ENCODE measurements at places on chromosomes 1 and 21.

DNA sequence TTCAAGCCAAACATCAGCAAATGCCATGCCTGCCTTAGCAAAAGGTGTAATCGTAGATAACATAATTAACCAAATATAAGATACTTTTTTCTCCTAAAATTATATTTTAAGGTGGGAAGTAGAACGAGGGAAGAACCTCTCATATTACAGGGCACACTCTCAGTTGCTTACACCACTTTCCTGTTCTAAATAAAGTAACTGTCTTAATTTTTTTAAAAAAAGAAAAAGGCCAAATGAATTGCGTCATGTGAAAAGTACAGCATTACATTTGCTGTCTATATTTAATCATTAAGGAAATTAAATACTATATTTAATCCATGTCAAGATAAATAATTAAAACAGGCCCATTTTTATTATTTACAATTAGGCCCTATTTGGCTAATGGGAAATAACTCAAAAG is 23.7 kb downstream of the JAK1 start:
- DNase-seq = no peak

DNA sequence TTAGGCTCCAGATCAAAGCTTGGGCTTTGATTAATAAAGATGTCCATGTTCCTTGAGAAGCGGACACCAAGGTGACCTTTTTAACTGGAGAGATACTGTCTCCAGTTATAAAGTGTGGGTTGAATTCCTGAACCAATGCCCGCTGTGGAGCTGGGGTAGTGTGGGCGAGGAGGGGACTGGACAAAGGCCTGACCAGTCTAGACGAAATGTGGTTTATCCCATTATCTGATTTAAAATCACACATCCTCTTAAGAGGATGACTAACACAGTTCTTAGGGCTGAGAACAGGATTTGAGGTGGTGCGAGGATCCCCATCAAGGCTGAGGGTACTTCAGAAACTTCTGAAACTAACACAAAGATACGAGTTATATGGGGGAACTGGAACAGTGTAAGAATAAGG is 84.5 kb upstream of the GCLM start:
- DNase-seq = no peak

- DNase-seq = no peak
These were observed 8.6 kb downstream of the S100A6 start for GRCh38 chr1:153527023-153527682.

- DNase-seq = no peak
These were observed 195.2 kb downstream of the PBX1 start for GRCh38 chr1:164754088-164754600.

DNA sequence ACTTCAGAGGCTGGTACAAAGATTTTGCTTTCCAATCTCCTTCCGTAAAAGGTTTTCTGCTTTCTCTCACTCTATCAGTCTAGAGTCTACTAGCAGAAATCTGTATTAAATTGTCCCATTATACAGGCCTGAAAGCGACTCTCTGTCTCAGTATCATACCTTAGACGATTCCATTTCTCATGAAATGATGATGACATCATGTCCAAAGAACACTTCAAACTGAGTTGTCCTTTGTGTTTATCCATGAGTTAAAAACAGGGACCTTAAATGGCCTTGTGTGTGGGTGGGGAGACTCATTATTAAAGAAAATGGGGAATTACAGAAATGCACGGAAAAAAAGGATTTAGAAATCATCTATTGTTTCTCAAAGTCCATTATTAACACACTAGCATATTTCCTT is 21.0 kb upstream of the SLC44A3 start:
- no peak for DNase-seq

DNA sequence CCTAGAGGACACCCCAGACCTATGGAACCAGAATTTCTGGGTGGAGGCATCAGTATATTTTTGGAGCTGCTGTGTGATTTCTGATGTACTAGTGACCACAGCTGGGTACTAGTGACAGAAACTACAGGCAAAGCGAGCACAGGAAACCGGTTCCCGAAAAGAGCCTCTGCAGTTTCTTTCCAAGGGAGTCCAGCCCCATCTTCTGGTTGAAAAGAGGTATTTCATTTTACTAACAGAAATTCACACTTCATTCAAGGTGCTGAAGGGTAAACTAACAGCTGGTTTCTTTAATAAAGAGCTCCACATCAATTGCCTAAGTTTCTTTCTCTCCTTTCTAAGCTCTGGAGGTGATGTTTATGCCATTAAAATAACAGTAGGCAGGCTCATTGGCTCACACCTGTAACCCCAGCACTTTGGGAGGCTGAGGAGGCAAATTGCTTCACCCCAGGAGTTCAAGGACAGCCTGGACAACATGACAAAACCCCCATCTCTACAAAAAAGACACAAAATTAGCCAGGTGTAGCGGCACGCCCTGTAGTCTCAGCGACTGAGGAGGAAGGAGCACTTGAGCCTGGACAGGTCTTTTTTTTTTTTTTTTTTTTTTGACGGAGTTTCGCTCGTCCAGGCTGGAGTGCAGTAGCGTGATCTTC is 22.0 kb downstream of the THAP3 start:
- DNase-seq = no peak

- DNase-seq = no peak
These were observed 69.3 kb upstream of the BCAR3 start for GRCh38 chr1:93750955-93751354.

DNA sequence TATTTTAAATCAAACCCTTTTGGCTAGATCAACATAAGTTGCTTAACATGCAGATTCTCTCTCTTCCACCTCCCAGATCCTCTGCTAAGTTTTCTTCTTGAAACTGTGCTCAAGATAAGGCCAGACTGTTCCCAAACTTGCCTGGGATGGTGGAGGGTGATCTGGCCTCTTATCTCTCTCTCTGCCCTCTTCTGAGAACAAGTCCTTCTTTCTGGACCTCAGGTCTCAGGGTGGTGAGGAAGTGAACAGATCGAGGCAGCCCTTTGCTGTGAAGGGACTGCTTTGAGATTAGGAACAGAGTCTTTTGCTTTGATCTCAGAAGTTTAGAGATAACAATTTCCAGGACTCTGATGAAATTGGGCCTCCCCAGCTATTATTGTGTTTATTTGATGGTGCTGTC is 70.7 kb downstream of the HUNK start:
- no peak for DNase-seq

- DNase-seq = no peak
These were observed 55.9 kb downstream of the ZBTB18 start for GRCh38 chr1:244106837-244107493.

DNA sequence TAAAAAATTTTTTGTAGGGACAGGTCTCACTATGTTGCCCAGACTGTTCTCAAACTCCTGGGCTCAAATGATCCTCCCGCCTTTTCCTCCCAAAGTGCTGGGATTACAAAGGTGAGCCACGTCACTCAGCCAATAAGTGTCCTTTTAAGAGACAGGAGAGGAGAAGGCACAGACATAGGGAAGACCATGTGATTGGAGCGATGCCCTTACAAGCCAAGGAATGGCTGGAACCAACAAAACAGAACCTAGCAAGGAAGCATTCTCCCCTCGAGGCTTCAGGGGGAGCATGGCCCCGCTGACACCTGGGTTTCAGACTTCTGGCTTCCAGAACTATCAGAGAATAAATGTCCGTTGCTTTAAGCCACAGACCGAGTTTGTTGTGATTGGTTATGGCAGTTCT is 37.0 kb downstream of the NDUFS5 start:
- DNase-seq = no peak

DNA sequence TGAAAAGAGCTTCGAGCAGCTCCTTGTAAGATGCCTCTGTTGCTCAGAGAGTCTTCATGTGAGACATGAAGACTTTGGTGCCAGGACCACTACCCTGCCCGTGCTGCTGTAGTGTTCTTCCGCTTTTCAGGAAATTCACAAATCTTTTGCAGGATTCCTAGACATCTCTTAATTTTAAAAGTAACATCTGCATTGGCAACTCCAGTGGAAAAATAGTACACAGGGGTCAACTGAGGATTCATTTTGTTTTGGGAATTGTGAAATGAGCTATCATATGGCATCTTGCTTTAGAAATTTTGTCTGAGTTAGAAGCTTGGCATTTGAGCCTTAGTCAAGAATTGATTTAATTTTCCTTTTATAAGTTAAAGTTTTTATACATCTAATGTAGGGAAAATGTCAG is 7.2 kb downstream of the PRDM2 start:
- no peak for DNase-seq

DNA sequence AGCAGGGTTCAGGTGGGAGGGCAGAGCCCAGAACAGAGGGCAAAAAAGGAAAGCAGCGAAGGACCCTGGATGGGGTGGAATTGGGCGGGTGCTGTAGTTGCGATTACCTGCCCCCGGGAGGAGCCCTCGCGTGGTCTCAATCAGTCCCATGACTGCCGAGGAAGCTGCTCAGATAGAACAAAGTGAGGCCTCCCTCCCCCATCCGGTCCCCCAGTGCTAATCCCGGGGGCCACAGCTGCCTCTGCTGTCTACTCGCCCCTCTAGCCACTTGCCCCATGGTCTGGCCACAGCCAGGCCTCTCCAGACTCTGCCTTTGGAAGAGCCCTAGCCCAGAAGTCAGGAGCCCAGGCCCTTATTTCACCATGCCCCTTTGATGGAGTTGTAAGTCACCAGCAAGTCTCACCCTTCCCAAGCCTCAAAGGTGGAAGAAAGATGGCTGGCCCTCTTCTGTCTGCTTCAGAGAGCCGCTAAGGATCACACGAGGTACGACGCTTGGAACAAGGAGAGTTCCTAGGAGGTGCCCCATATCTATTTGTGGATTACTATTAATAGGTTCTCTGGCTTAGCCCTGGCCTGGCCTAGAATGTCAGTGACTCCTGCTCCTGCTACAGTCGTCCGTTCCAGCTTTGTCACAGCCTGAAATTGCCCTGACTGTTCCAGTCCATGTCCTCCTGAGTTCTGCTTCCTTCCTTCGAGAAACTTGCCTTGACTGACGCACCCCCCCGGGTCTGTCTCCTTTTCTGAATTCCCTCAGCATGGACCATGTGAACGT is 16.4 kb downstream of the ECHDC2 start:
- no peak for DNase-seq

GRCh38 chr1:230861489-230861888 is 6.8 kb downstream of the C1orf198 start:
- DNase-seq = no peak

GRCh38 chr1:111161843-111162487 is 21.9 kb downstream of the CEPT1 start:
- DNase-seq = no peak

DNA sequence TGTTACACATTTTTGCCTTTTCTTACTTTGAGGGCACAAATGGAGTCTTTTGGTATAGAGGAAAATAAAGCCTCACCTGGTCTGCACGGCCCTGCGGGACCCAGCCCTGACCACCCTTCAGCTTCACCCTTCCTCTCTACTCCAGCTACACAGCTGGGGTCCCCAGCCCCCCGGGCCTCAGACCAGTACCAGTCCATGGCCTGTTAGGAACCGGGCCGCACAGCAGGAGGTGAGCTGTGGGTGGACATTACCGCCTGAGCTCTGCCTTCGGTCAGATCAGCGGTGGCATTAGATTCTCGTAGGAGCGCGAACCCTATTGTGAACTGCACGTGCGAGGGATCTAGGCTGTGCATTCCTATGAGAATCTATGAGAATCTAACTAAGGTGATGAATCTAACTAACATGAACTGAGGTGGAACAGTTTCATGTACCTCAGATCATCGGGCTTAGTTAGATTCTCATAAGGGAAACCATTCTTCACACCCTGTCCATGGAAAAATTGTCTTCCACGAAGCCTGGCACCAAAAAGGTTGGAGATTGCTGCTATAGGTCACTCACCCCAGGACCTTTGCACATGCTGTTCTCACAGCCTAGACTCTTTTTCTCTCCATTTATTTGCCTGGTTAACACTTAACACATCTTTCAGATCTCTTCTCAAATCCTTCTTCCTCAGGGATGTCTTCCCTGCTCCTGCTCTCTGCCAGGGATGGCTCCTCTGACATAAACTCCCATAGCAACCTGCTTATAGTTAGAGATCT is 37.5 kb upstream of the ECE1 start:
- DNase-seq = no peak

GRCh38 chr1:214833178-214833756 is 230.3 kb downstream of the CENPF start:
- DNase-seq = no peak

GRCh38 chr1:23673086-23673813 is 18.4 kb upstream of the RPL11 start:
- DNase-seq = no peak

GRCh38 chr1:150225546-150225945 is 10.4 kb downstream of the ANP32E start:
- no peak for DNase-seq

GRCh38 chr21:29083306-29083705 is 9.9 kb upstream of the CCT8 start:
- no peak for DNase-seq
